ENCODE measurements at places on chromosomes 3 and 15. TPM values are rescaled to one million over a fixed set of nuclear protein-coding genes. Genes with fewer than 3 reads are reported as not detected.
A peak's percentile ranks its signal among the peaks of the same experiment; 100 is the strongest.

Gene EPHA6
- not detected for total RNA-seq

Gene CCDC80
- total RNA-seq, result not detected

Gene TMEM42
- total RNA-seq, result 22.4 TPM

Gene UROC1
- not detected for total RNA-seq

Gene PLA2G4E
- total RNA-seq, result not detected

Gene AGBL1
- total RNA-seq, result not detected

Gene GOLGA8B
- 228 TPM for total RNA-seq

Gene RTP1
- not detected for total RNA-seq

Gene MCCC1
- 35.5 TPM for total RNA-seq

GRCh38 chr3:30007668-30008067 is 598.7 kb upstream of the TGFBR2 start:
- no peak for DNase-seq

- no peak for DNase-seq
Observed at GRCh38 chr3:73661265-73661664, 36.5 kb upstream of the PDZRN3 start.

DNA sequence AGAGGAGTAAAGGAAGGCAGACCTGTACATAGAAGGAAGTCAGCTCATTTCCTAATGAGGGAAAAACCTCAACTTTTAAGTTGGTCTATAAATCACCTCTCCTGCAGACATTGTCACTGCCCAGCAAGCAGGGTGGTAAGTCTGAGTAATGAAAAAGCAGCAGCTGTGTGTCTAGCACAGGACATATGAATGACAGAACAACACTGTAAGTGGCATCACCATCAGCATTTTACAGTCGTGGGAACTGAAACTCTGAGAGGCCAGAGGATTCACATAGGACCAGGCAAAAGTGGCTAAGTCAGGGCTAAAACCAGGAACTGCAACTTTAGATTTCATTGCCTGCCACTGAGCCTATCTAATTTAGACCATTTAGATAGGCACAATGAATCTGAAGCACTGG is 235.6 kb downstream of the CLSTN2 start:
- DNase-seq, result no peak

- no peak for DNase-seq
Observed at GRCh38 chr15:98408231-98408630, 240.1 kb upstream of the IGF1R start.

- no peak for DNase-seq
Observed at GRCh38 chr3:140599496-140599895, 78.4 kb upstream of the TRIM42 start.

GRCh38 chr3:89049119-89049518 is 58.3 kb upstream of the EPHA3 start:
- no peak for DNase-seq

DNA sequence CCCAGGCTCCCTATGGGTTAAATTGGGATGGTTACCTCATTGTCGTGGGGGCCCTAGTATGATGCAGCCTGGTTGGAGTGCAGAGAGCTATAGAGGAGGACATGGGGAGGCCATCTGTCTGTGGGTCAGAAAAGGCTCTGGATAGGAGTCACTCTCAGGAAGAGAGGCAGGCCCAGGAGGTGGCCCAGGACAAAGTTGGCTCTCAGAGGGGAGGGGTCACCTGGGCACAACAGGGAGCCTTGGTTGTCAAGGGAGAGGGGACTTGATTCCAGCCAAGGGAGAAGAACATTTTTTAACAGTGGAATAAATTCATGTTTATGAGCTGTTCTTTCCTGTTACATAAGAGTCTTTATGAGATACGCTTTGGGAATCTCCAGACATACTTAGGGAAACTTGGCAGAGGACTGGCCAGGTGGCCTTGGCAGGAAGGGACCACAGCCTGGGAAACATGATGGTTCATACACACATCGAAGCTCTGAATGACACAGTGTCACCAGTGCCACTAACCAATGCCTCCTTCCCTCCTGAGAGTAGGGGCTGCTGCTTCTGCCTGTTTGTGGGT is 27.5 kb upstream of the LCTL start:
- DNase-seq, result no peak

GRCh38 chr3:105700575-105700974 is 168.2 kb downstream of the CBLB start:
- DNase-seq, result peak; percentile 38

- no peak for DNase-seq
Observed at GRCh38 chr3:73609655-73610054, 15.1 kb downstream of the PDZRN3 start.

DNA sequence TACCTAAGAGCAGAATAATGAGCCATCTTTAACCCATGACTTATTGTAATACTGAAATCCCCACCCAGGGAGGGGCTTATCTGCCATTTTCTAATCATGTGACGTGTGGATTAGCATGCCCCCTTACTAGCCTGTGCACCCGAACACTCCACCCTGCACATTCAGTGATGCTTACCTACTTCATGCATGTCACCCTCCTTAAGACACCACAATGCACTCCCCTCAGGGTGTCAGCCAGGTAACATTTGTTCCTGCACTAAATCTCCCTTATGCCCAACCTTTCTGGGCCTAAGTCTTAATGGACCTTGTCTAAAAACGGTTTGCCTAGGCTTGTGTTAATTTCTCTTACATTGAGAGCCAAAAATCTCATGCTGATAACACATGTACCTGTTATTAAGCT is 336.6 kb downstream of the OCA2 start:
- DNase-seq, result no peak

DNA sequence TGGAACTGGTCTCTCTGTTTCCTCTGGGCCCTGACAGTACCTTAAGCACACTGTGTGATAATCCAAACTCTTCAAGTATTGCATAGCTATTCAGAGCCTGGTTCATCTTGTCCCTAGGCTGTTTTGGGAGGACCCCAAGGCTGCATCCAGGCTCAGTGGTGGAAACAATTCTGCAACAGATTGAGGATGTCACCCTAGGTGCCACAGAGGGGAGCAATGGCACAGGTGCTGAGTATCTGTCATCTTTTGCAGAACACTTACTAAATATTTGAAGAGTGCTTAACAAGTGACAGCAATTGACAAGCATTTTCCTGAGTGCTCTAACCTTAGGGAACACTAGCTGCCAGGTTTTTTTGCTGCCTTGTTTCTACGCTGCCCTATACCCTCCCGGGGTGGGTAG is 27.8 kb downstream of the STARD5 start:
- no peak for DNase-seq

GRCh38 chr15:65245096-65245856 is 34.0 kb upstream of the CILP start:
- no peak for DNase-seq

DNA sequence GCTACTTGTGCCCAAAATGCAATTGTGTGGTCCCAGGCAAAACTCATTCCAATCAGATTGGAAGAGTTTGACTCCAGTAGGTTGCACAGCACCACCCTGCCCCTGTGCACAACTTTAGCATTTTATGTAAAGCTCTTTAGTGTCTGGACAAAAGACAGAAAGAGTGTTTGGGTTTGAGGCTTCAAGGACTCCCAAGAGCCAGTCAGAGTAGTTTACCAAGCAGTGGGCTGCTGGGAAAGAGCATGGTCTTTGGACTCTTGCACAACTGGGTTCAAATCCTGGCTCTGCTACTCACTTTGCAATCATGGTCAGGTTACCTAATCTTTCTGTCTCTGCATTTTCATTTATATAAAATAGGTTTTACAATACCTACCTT is 75.8 kb upstream of the UMPS start:
- no peak for DNase-seq

- no peak for DNase-seq
Observed at GRCh38 chr15:96115642-96116041, 214.9 kb upstream of the NR2F2 start.

DNA sequence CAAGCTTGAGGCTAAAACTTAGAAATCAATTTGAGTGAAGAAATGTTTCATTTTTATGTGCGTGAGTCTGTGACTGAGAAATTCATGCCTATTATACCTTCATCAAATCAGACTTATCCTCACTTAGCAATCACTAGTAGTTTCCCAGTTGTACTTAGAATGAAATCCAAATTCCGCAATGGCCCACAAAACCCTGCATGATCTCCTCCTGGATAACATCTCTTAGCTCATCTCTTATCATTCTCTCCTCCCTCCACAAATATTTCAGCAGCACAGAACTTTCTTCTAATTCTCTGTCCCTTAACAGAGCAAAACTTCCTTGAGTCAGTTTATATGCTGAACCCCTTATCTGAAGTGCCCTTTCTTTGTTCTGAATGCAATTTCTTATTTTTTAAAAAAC is 198.8 kb upstream of the TGFBR2 start:
- DNase-seq, result no peak

DNA sequence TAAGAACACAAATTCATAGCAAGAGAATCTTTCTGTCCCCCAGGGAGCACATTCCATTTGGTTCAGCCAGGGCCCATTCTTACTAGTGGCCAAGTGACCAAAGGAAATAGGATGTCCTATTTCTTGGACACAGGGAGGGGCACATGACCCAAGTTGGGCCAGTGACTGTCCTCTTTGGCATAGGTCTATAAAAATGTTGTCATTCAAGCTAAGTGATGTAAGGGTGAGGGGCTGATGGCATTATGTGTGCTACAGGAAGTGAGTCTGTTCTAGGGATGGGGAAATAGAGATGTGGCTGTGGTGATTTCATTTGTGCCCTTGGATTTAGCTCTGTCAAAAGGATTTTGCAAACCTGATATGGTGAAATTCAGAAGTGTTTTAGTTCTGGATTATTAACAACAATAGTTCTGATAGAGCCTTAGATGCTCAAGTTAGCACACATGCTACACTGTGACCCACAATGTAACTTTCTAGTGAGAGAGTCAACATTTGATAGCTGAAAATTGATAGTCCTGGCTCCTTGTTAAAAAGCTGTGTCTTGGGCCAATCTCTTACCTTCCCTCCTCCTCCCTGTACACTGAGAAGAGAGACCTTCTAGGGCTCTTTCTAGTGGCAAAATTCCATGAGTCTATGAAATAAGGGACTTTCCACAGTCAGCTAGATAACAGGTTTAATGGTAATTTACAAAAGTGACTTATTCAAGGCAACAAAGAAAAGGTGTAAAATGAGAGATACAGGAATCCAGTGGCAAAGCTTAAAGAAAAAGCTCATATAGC is 117.2 kb downstream of the THRB start:
- DNase-seq, result no peak

- no peak for DNase-seq
Observed at GRCh38 chr3:50557915-50558314, 9.6 kb downstream of the C3orf18 start.

DNA sequence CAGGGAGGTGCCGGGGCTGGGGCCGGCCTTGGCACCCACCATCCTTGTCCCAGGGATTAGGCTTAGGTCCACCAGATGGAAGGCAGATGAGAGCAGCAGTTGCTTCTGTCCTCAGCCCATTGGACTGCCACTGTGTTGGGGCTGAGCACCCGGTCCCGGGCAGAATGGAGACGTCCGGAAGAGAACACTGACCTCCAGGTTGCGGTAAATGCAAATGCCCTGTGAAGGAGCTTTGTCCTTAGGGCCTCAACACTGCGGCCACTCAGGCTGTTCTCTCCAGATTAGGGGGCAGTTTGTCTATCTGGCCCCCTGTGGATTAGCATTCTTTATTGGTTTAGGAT is at the start of gene SERINC4:
SERINC4 (minus strand) TSS at position 276 of the 341 bp plus-strand sequence; CDS start at position 42, 234 bp downstream.
- DNase-seq, result no peak

- no peak for DNase-seq
Observed at GRCh38 chr15:77500989-77501388, 80.3 kb downstream of the HMG20A start.

- no peak for DNase-seq
Observed at GRCh38 chr3:46242120-46242519, at the start of gene CCR3. Gene CCR3, plus strand, starts transcription at chr3:46242460. Its CDS starts 22,699 bp downstream, at chr3:46265159.

- no peak for DNase-seq
Observed at GRCh38 chr3:134134240-134134639, 104.5 kb upstream of the SLCO2A1 start.

- DNase-seq, result no peak
Observed at GRCh38 chr3:7700977-7701376, 800.6 kb upstream of the LMCD1 start.

- DNase-seq, result peak; percentile 45
Observed at GRCh38 chr3:138941259-138941885, 5.6 kb downstream of the FOXL2 start.
